SJSA1 (cell line): ENCODE measurements at places on chromosomes 6 and 20. TPM values are rescaled to one million over a fixed set of nuclear protein-coding genes. Genes with fewer than 3 reads are reported as not detected.
A peak's percentile ranks its signal among the peaks of the same experiment; 100 is the strongest.

GRCh38 chr6:90131125-90131524 lies 165.5 kb downstream of the BACH2 start:
- DNase-seq, result no peak

- DNase-seq, result no peak
These were observed 92.7 kb downstream of the PHACTR3 start for GRCh38 chr20:59697068-59697467.

- DNase-seq, result no peak
These were observed 8.0 kb upstream of the RAET1E start for GRCh38 chr6:149905911-149906371.

- DNase-seq, result no peak
These were observed 93.6 kb downstream of the RPP40 start for GRCh38 chr6:4910037-4910760.

GRCh38 chr6:119966484-119966883 lies 616.9 kb upstream of the MAN1A1 start:
- DNase-seq, result no peak

DNA sequence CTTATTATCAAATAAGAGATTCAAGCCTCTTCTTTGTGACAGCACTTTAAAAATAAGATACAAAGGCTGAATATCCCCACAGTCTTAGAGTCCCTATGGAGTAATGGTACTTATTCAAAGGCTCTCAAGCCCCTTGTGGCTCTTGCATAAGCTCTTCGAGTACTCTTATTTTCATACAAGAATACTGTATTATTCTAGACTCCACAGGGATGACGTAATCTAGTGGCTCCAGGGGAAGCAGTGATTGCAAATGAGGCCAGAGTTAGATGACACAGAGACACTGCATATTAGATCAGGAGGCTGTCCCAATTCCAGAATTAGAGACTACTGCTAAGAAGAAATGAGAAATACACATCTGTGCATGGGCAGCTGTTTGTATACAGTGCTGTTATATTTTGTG lies 1195.9 kb upstream of the MAP3K7 start:
- DNase-seq, result no peak

GRCh38 chr20:6416371-6416770 lies 293.5 kb upstream of the FERMT1 start:
- DNase-seq, result no peak

- DNase-seq, result no peak
These were observed 51.0 kb upstream of the FBXO30 start for GRCh38 chr6:145865595-145865994.

- DNase-seq, result no peak
These were observed 89.5 kb upstream of the TBX18 start for GRCh38 chr6:84853901-84854300.

GRCh38 chr20:63625771-63626423 lies 1.0 kb downstream of the GMEB2 start:
- DNase-seq, result peak; percentile 49

- no peak for DNase-seq
These were observed 405 bp downstream of the RALGAPA2 start for GRCh38 chr20:20712004-20712473.

- no peak for DNase-seq
These were observed 185.9 kb downstream of the UST start for GRCh38 chr6:148932731-148933130.

DNA sequence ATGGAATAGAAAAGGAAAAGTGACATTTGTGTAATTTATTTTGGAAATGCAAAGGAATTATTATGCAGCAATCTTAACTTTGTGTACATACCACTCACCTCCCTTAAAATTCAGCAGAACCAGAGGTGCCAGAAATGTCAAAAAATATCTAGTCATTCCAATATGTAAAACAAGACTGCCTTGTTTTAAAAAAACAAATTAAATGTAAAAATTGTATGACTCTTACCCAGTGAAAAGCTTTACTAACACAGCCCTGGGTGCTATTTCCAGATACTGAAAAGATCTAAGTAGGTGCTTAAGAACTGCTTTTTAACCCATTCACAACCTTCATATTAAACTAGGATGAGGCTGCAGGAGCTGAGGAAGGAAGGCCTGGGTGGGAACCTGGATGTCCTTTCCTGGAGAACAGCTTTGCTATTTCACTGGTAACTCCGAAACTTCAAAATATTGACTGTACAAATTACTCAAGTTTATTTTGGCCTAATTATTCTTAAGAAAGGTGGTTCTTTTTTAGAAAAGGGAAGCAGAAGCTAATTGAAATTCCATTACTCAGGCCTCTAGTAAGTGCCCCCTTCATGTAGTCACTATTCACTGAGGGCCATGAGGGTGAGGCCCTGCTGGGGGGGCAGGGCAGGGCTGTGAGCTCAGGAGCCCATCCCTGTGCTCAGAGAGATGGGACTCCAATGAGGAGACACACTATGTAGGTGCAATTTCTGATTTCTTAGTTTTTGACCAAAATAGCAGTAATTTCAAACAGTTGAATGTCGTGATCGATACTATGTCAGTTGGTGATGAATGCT lies 139.6 kb downstream of the MAP3K4 start:
- DNase-seq, result no peak

GRCh38 chr6:95553880-95554279 lies 23.5 kb upstream of the MANEA start:
- no peak for DNase-seq

- no peak for DNase-seq
These were observed 233.6 kb upstream of the MAP3K7 start for GRCh38 chr6:90820436-90820835.

DNA sequence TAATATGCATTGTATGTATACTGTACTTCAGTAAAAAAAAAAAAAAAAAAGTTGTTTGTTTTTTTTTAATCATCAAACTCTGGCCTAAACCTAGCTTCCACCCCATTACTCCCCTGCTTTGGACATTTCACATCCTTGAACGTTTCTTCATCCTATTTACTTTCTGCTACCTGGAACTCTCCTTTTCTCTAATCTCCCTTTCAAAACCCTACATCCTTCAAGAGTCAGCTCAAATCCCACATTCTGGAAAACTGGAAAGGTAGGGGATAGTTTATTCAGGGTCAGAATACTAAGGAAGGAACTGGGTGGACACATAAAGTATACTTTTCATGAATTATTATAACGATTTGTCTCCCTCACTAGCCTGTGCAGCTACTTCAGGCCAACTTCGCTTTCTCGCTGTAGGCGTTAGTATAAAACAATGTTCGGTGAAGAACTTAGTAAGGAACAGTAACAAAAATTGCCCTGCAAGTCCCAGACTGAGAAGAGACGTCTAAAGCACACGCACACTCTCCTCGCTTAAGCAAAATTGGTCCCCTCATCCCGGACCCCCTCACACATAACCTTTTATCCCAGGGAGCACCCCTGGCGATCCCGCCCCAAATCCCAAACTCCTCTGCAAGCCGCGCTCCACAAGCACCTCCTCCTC lies 775 bp downstream of the PIGU start:
- no peak for DNase-seq

DNA sequence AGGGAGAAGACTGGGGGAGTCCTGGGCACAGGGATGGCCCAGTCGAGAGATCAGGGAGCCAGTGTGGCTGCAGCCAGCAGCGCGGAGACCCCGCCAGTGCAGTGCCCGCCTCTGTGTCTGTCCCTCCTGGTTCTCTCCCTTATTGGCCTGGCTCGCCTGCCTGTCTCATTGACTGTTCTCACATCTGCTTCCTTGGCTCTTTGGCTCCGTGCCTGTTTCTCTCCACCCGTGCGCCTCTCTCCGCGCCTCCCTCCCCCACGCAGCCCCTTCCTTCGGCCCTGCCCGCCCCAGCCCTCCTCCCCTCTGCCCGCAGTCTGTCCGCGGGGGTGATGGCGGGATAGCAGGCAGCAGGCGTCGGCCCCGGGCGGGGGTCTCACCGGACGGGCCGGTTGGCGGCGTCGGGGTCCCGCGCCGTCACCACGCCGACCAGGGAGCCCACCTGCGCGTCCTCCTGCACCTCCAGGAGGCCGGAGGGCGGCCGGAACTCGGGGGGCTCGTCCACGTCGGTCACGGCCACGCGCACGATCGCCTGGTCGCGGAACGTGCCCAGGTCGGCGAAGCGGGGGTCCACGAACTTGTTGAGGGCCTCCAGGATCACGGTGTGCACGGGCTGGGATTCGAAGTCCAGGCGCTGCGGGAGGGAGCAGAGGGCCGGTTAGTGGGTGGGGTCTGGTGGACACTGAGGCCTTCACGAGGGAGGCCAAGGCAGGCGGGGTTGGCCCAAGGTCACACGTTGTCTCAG lies 92.0 kb downstream of the CD40 start:
- DNase-seq, result no peak

- no peak for DNase-seq
These were observed 119.9 kb upstream of the ZNF217 start for GRCh38 chr20:53713328-53714056.

DNA sequence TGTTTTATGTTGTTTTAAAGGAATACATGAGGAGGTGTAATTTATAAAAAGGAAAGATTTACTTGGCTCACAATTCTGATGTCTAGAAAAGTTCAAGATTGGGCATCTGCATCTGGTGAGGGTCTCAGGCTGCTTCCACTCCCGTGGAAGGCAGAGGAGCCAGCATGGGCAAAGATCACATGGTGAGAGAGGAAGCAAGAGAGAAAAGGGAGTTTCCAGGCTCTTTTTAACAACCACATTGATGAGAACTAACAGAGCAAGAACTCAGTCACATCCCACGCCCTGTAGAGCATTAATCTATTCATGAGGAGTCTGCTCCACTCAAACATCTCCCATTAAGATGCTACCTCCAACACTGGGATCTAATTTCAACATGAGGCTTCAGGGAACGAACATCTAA lies 1666.3 kb downstream of the HACE1 start:
- DNase-seq, result no peak

DNA sequence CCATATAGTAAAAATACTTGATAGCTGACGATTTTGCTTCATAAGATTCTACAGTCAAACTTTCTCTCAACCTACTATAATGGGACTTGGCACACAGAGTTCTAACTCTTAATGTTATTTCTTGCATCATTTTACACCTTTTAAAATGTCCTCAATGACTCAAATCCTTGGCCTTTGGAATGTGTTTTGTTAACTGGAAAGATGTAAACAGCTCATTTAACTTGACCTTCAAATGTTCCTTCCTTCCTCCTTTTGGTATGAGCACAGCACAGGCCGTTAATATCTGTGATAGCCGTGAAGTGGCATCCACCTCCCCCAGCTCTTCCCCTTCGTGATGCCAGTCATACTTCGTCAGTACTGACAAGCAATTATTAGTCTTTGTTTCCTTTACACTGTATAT lies 972.0 kb upstream of the CITED2 start:
- peak; percentile 56 for DNase-seq

DNA sequence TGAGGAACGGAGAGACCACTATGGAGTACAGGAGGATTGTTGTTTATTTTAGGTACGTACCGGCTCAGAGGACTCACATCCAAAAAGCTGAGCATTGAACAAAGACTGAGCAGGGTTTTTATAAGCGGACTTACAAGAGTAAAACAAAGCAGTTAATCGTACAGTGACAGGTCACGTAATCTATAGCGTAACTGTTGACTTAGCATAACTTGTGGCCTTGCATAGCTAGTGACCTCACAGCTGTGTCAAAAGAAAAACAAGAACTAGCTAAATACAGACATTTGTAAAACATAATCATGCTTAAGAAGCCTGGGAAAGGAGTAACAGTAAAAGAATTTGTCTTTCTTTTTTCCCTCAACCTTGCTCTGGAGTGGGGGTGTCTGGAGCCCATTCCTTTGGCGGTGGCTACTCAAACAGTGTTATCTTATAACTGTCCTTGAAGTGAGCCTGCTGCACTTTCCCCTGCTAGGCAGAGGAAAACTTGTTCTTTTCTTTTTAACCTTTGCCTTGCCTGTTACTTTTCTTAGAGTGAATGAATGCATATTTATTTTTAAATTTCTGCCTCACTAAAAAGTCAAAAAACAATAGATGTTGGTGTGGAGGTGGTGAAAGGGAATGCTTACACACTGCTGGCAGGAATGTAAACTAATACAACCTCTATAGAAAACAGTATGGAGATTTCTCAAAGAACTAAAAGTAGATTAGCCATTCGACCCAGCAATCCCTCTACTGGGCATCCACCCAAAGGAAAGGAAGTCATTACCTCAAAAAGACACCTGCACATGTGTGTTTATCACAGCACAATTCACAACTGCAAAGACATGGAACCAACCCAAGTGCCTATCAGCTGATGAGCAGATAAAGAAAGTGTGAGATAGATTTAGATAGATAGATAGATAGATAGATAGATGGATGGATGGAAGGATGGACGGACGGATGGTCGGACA lies 109.0 kb downstream of the TAF4 start:
- DNase-seq, result no peak

GRCh38 chr6:45105170-45105820 lies 222.8 kb upstream of the RUNX2 start:
- DNase-seq, result no peak

- DNase-seq, result no peak
These were observed 127.6 kb upstream of the AKAP12 start for GRCh38 chr6:151112130-151112529.

- no peak for DNase-seq
These were observed 30.8 kb downstream of the IL20RA start for GRCh38 chr6:137013738-137014602.

Gene C20orf141
- total RNA-seq, result not detected in 2 replicates

Gene SLA2
- total RNA-seq, result not detected in 2 replicates

Gene COL21A1
- total RNA-seq, result 5.0 and 12.6 TPM in 2 replicates

Gene NOTCH4
- 1.6 and 2.0 TPM in 2 replicates for total RNA-seq

Gene CAGE1
- 0.08 TPM in 1 of 2 replicates, not detected in the other for total RNA-seq

Gene PRPH2
- not detected in 2 replicates for total RNA-seq

Gene CTCFL
- not detected in 2 replicates for total RNA-seq

Gene RIMS4
- not detected in 2 replicates for total RNA-seq

Gene POU5F1
- total RNA-seq, result not detected in 2 replicates

Gene OXT
- total RNA-seq, result not detected in 2 replicates

Gene MCHR2
- total RNA-seq, result not detected in 2 replicates

Gene NRSN1
- total RNA-seq, result not detected in 2 replicates

Gene KIAA1755
- 0.03 and 0.44 TPM in 2 replicates for total RNA-seq

Gene C20orf204
- total RNA-seq, result 0.24 and 0.94 TPM in 2 replicates

Gene DEFB124
- total RNA-seq, result not detected in 2 replicates

Gene TNFRSF6B
- 1.9 TPM in 1 of 2 replicates, not detected in the other for total RNA-seq
